Activated T-cell treated with anti-CD3 and anti-CD28 coated beads for 24 hours (primary cell): ENCODE measurements at places on chromosomes 1 and 21.
A peak's percentile ranks its signal among the peaks of the same experiment; 100 is the strongest.

- DNase-seq = no peak
Measured at GRCh38 chr1:245622332-245623014, 467.7 kb downstream of the KIF26B start.

DNA sequence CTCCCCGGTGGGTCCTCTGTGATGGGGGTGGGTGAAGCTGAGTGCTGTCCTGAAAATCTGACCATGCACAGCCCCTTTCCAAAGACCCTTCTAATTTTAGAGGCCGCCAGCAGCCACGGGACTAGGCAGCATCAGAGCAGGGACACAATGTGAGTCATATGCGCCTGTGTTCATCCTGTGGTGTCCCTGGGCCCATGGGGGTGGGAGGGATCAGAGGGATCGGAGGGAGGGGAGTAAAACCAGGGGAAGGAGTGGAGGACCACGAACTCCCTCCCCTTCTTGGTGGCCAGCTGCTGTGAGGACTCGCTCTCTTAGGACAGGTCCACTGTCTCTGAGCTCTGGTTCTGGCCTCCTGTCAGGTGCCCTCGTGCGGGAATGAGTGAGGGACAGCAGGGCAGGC lies 61.5 kb downstream of the ADARB1 start:
- no peak for DNase-seq

GRCh38 chr1:44808938-44809917 lies 905 bp downstream of the BTBD19 start:
- DNase-seq = peak; percentile 84

DNA sequence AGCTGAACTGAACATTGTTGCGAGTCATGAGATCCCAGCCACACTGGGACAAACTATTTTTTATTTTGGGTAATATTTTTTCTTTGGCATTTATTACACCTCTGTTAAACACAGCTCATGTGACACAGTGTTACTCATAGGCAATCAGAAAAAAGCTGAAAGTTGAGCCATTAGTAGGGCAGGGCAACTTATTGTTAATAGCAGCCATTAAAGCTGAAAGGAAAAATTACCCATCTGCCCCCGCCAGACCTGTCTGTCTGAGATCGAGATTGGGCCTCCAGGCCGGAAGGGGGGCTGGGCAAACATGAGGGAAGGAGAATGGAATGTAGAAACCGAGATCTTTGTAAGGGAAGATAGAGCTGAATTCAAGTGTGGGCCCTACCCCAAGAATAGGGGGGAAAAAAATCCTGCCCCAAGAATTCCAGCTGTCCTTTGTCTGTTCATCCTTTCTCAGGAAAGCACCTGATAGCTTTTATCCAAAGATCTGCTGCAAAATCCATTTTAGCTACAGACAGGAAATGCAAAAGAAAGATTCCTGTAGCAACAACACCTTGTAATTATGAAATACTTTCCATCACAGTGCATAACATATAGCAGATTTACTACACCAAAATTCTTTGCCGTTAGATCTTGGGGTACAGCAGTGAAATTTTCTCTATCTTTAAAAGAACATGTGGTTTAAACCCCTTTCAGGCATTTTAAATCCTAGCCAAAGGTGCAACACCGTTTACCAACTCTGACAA lies 212.8 kb downstream of the PBX1 start:
- no peak for DNase-seq

DNA sequence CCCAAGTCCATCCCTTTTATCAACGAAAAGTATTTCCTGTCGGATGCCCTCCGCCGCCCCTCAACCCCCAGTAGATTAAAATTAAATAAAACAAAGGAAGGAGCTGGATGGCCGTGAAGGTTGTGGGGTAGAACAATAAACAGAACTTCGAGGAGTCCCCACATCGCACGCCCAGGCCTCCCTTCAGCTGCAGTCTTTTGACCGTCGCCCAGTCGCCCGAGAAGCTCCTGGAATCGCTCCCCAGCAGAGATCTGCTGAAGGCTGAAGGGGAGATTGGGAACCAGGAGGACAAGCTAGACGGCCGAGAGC lies 905 bp downstream of the BARHL2 start:
- DNase-seq = no peak

GRCh38 chr1:2300004-2300771 lies 72.1 kb downstream of the SKI start:
- peak; percentile 75 for DNase-seq

DNA sequence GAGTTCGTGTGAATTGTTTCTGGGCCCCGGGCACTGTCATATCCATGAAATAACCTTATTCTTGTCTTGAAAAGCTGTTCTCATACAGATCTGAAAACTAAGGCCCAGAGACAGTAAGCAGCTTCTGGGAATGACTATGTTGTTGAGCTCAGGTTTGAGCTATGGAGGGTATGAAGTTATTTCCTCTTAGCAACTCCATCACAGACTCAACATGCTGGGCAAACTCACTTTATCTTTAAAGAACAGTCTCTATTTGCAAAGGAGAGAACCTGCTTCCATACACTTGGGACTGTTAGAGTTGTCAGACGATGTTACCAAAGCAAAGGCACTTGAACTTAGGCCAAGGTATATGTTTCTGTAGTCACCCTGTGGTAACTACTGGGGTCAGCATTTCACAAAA lies 90.0 kb downstream of the GPR88 start:
- DNase-seq = no peak

DNA sequence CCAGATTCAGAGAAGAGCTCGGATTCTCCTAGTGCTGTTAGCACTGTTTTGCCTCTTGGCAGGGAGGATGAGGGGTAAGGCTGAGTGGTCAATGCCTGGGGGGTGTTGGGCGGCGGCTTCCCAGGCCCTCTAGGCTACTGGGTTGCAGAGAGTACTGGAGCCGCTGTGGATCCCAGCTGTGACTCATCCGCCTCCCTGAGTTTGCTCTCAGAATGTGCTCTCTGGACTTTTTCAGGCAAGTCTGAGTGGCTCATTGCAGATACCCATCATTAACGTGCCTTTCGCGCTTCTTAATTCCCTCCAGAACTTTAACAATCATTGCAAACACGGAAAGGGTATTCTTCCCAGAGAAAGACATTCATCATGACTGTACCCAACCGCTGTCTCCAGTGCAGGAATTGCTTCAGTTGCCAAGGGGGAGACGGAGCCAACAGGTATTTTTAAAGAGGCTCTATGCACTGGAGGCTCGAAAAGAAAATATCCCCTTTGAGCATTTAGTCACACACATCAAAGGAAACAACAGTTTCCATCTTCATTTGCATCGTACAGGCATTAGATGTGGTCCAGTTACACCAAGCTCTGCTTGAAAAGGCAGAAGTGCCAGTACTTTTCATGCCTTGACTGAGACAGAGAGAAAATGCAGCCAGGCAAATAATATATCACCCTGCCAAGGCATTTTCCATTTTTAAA lies 14.4 kb upstream of the CAMTA1 start:
- no peak for DNase-seq

DNA sequence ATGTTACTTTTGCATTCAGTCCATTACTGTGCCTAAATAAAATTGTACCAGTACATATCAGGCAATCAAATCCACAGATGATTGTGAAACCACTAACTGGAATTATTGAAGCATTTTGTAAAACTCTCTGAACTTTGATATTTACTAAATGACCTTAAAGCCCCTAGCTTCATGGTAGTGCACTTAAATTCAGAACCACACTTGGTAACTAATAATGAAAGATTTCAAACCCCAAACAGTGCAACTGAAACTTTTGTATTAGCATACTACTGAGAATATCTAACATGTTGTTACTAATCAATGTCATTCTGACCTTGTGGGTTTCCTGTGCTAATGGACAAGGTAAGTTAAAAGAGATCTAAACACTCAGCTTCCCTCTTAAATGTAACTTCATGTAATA lies at the start of gene CFHR3:
TSS of gene CFHR3 (plus strand) at position 238 of the 400 bp plus-strand sequence. CDS start at position 285, 47 bp downstream.
- no peak for DNase-seq

- DNase-seq = no peak
Measured at GRCh38 chr1:58401991-58402390, 144.5 kb downstream of the OMA1 start.

GRCh38 chr1:151547119-151547899 lies 7.2 kb downstream of the TUFT1 start:
- DNase-seq = no peak

GRCh38 chr1:226332947-226333346 lies 24.0 kb upstream of the LIN9 start:
- no peak for DNase-seq

GRCh38 chr21:45250914-45251634 lies 36.6 kb downstream of the POFUT2 start:
- DNase-seq = no peak

GRCh38 chr1:243354511-243355153 lies 98.8 kb downstream of the SDCCAG8 start:
- DNase-seq = no peak

DNA sequence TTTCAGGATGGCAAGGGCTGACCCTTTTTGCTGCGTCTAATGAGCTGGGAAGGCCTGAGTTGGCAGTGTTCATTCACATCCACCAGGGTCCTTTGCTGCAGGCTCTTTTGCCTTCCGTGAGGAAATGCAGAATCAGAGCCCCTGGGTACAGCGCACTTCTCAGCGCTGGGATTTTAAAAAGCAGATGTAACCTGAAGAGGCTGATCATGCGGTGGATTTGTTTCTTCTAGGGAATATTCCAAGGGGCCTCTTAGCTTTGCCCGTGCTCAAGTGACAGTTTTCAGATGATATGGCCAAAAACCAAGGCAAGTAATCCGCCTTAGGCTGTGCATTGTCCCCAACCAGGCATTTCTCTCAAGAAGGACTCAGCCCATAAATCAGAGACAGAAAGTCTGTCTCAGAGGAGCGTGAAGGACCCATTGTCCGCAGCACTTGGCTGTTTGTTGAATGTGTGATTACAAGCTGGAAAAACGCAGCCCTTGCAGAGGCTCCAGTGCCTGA lies 237.6 kb downstream of the PTPRC start:
- DNase-seq = no peak

DNA sequence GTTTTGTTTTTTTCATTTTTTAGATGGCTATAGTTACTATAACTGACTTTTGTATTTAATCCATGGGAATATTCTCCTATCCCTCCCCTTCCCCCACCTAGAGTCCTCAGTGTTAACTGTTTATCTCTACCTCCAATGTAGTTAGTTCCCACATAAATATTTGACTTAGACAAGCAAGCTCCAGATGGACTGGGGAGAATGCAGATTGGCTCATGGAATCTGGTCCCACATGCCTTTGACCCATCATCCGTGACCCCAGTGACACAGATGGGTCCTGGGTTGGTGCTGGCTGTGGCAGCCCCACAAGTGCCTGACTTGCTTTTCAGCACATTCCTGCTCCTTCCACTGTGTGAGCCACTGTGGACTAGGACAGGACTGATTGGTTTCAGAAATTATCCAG lies 41.8 kb downstream of the ATP2B4 start:
- DNase-seq = no peak

DNA sequence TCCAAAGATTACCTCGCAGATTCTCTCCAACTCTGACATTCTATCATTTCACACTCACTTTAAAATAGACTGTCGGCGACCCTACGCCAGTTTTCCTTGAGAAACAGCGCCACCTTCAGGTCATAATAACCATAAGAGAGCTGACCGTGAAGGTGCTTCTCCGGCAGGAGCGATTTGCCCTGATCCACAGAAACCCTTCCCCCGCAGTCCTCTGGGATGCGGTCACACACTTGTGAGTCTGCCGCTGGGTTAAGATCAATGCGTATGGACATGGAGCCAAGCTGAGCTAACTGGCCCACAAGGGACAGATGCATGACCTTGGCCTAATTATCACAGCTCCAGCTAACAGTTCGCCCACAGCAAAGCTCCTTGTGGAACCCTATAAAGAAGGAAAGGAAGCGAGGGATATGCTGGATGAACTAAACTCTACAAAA lies 32.8 kb upstream of the IFNAR2 start:
- DNase-seq = peak; percentile 59

DNA sequence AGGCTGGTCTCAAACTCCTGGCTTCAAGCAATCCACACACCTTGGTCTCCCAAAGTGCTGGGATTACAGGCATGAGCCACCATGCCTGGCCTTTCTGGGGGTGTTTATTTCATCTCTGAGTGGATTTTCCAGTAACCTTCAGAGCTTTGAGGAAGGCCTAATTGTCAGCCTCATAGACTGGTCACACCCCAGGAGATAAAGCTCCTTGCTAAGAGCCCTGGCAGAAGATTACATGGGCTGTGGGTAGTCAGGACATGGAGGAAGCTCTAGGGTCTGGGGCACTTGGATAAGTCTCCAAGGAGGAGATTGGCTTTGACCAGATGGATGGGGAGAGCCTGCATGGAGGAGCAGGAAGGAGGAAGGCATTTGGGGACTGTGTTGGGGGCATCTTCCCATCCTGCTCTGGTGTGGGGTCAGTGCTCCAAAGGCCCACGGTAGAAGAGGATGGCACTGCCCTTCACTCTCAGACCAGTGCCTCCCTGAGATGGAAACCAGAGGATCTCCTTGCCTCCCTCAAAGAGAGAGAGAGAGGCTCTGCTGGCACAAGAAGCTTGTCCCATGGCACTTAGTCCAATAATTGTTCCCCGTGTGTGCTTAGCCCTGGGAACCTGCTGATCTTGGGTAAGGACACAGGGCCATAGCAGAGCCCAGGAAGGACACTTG lies 14.7 kb upstream of the GSTM4 start:
- DNase-seq = no peak

DNA sequence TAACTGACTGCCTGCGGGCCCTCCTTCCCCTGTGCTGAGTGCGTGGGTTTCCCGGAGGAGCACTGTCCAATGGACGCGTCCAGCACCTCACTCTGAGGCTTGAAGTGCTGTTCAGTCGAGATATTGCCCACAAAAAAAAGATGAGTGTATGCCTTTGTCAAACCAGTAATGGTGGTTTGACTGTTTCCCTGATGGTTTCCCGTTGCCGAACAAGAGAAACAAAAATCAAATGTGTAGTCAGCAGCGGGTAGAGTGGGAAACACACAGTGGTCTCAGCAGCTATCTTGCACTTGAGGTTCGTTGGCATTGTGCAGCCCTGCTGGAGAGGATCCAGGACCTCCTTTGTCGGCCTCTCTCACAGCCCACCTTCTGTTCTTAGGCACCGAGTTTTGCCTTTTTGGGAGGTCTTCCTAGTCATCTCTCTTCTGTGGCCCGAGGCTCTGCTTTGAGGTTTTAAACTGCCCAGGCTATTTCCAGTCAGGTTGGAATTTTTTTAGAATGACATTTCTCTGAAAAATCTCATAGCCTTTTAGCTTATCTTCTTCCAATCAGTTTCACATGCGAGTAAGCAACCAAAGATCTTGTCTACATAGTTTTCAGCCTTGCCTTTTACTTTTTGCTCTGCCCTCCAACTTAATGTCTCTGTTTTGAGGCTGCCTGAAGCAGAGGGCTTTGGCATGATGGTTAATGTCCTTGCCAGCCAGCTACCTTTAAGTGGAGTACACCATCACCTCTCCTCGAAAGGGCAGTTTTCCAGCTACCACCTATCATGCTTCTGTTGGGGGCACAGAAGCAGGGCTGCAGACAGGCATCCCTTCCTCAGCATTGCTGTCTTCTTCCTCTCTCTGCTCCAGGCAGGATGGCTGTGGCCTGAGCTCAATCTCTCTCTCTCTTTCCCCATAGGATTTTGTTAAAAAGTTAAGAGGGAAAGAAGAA lies 132.3 kb downstream of the URB2 start:
- no peak for DNase-seq

DNA sequence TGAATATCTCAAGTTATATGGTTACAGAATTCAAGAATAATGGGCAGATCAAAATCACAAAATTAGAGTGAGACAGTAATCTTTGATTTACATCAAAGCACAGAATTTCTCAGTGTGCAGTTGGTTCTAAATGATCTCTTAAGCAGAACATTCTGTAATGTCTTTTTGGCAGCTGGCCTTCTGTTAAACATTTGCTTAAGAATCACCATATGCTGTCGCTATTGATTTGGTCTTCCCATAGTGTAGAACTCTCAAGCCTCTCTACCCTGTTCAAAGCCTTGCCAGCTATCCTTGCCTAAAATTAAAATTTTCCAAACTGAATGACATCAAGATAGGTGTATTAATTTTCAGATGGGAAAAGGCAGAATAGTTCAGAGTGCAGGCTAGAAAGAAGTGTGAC lies 38.9 kb upstream of the ERO1B start:
- no peak for DNase-seq
